ENCODE measurements at places on chromosomes 1 and 21. TPM values are rescaled to one million over a fixed set of nuclear protein-coding genes. Genes with fewer than 3 reads are reported as not detected.
A peak's percentile ranks its signal among the peaks of the same experiment; 100 is the strongest.

- no peak for DNase-seq
Observed at GRCh38 chr1:248787430-248787829, 31.9 kb upstream of the LYPD8 start.

- DNase-seq = no peak
Observed at GRCh38 chr1:84956655-84957054, 40.3 kb downstream of the MCOLN2 start.

- DNase-seq = no peak
Observed at GRCh38 chr1:93528412-93528811, 80.5 kb downstream of the FNBP1L start.

GRCh38 chr1:11519629-11520031 is 40.7 kb downstream of the DISP3 start:
- no peak for DNase-seq

- DNase-seq = no peak
Observed at GRCh38 chr1:224759135-224759534, 143.0 kb downstream of the CNIH3 start.

DNA sequence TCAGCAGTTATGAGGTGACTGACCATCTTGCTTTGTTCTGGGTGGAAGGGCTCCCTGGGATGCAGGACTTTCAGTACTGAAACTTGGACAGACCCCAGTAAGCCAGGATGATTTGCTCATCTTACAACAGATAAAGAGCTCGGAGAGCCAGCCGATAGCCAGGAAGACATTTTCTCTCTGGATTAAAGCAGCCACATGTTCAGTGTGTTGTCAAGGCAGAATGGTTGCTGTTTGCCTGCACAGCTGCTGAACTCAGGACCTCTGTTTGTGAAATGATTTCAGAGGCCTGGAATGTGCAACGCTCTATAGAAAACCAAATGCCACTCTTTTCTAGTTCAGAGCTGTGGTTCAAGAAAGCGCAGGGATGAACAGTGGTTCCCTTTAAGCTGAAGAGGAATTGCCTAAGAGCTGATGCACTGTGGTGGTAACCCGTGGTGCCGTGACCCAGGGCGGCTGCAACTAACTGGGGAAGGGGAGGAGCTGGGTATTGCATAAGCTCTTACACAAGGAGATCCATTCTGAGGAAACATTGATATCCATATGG is 40.7 kb downstream of the CASQ2 start:
- DNase-seq = peak; percentile 92

GRCh38 chr1:178953034-178953433 is 72.7 kb upstream of the FAM20B start:
- DNase-seq = peak; percentile 98

GRCh38 chr1:158809256-158809655 is 21.9 kb upstream of the MNDA start:
- peak; percentile 14 for DNase-seq

LRRC7 gene
- 15.6 TPM for polyA plus RNA-seq

URB2 gene
- polyA plus RNA-seq = 8.0 TPM

AK4 gene
- polyA plus RNA-seq = 6.2 TPM
